ENCODE measurements at places on chromosomes 12 and 14.

DNA sequence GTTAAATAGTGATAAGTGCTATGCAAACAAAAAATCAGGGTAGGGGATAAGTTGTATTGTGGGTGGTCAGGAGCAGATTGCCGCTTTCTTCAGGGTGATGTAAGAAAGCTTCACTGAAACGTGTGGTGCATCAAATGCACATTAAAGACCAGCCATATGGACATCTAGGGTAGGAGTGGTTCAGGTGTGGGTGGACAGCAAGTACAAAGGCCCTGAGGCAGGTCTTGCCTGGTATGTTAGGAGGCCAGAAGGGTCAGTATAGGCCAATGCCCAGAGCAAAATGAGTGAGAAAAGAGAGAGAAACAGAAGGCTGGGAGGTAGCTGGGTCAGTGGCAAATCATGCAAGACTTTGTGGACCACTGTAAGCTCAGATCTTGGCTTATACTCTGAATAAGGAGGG, 25.6 kb upstream of the CISTR start:
- no peak for DNase-seq

DNA sequence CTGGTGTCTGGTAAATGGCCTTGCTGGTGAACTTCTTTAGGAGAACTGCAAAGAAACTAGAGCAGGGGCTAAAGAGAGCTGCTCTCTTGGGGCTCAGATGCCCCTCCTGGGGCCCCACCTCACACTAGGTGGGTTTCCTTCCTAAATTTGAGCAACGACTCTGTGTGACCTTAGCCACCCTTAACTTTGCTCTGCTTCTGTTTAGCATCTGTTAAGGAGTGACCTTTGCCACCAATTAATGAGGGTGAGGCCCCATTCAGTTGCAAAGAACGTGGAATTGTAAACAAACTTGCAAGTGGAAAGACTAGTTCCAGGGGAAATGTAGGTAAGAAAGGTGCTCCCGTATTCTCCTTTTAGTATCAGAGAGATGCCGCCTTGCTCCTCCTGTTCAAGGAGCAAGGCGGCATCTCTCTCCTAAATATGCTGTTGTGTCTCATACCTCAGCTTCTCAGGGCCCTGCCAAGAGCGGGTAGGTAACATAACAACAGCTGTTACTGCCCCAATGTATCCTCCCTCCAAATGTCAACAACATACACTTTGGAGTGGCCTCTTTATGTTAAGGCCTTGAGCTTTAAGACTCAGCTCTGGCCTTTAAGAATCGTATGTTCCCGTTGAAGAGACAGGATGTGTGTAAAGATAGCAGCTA, 77.6 kb upstream of the FUT8 start:
- no peak for DNase-seq

GRCh38 chr14:74978416-74978947, 23.1 kb upstream of the PGF start:
- DNase-seq = no peak

- DNase-seq = no peak
Observed at GRCh38 chr14:98698341-98698740, 573.7 kb downstream of the BCL11B start.

DNA sequence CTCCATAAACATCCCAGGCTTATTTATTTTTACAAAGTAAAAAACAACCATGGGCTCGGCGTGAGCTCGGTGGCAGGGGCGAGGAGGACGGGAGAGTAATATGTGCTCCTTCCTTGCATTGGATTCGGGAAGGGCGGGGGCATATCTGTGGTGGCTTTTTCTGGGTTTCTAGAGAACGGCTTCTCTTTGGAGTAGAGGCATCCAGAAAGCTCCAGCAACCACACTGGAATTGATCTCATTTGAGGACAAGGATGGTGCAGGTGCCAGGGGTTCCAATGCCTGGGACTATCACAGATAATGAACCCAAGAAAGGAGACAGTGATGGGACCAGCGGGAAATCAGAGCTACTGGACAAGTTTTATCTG, 18.9 kb downstream of the ADGRD1 start:
- DNase-seq = no peak

DNA sequence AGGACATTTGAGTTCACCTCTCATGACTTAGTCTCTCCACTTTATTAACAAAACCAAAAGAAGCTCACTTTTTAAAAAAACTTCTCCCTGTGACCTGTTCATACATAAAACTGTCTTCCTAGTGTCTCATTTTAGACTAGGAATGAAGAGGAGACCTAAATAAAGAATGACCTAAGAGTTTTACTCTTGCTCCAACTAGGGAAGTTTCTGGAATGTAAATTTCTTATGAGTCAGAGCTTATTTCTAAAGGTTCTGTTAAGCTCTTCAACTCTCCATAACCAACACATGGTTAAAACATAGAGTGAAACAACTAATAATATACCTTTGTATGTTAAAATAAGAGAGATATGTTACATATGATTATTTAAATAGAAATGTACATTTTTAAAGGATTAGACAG, 369.8 kb downstream of the EMP1 start:
- no peak for DNase-seq
